ENCODE measurements at places on chromosomes 12 and 14.

GRCh38 chr14:38528582-38528981, 272.7 kb upstream of the CLEC14A start:
- DNase-seq = no peak

- DNase-seq = no peak
These were observed 425.7 kb upstream of the PRICKLE1 start for GRCh38 chr12:43015090-43015737.

- peak; percentile 65 for DNase-seq
These were observed 804 bp downstream of the GAPDH start for GRCh38 chr12:6534945-6535696.

DNA sequence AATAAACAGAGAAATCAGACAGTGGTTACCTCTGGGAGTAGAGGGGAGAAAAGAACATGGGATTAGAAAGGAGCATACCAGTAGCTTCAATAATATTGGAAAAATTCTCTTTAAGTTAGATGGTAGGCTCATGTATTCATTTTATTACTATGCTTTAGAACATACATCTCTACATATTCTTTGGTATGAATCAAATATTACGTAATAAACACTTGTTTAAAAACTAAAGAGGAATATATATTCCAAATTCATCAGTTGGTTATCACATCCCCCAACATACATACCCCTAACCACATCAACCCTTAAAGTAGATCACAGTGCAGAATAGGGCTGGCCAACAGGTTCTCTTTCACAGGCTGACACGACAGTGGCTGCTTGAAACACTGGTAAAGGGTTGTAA, 5.6 kb downstream of the RPAP3 start:
- DNase-seq = no peak

GRCh38 chr14:23360496-23360895, 4.5 kb downstream of the EFS start:
- DNase-seq = no peak

- DNase-seq = no peak
These were observed 215.8 kb upstream of the DIO2 start for GRCh38 chr14:80427101-80427500.

DNA sequence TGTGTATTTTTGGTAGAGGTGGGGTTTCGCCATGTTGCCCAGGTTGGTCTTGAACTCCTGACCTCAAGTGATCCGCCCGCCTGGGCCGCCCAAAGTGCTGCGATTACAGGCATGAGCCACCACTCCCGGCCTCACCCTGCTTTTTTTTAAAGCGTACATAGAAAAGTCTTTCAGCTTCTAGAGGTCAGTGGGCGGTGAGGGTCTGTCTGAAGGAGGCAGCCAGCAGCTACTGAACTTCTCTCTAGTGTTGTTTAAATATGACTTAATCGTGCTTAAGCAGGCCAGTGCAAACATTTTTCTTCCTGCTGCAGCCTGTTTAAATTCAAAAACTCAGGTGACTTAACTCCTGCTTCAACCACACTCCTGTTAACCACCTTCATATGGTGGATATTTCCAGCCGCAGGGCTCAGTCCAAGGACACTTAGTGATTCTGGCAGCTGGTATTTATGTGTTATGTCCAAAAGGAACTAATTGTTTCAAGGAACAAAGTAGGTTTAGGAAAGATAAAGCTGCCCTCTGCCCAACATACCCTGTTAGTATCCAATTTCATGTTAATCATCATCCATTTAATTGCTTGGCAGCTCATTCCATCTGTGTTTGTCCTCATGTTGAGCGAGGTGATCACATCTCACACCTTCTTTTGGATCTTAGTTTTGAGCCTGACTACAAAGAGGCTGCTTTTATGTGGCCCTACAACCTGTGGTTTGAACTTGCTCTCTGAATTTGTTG, 2.0 kb downstream of the PRKAB1 start:
- no peak for DNase-seq

DNA sequence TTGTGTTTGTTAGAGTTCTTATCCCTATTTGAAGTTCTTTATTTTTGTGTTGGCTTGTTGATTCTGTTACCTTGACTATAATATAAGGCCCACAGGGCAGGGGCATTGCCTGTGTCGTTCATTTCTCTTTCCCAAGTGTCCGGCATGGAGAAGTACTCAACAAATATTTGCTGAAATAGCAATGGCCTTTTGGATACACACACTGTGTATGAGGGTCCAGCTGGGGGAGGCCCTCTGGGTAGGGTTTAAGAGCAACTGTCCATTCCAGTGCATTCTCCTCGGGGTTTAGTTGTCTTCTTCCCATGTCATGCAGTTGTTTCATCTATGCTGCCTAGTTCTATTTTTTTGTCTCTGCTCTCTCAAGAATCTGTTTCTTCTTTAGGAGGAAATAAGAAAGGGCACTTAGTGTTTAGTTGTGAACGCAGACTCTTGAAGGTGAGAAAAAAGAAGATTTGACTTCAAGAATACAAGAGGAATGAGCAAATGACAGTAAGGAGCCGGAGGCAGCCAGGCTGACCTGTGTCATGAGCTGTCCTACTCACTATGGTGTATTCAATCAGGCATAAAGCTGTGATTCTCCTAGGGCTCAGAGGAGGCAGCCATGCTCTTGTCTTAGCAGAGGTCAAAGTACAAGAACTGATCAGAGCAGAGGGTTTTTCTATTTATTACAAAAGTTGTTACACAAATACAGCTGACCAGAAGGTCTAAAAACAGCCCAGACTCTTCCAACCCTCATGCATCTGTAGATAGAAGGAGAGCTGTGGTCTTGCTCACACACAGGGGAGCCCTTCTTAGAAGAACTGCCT, 10.2 kb downstream of the ERG28 start:
- DNase-seq = no peak

DNA sequence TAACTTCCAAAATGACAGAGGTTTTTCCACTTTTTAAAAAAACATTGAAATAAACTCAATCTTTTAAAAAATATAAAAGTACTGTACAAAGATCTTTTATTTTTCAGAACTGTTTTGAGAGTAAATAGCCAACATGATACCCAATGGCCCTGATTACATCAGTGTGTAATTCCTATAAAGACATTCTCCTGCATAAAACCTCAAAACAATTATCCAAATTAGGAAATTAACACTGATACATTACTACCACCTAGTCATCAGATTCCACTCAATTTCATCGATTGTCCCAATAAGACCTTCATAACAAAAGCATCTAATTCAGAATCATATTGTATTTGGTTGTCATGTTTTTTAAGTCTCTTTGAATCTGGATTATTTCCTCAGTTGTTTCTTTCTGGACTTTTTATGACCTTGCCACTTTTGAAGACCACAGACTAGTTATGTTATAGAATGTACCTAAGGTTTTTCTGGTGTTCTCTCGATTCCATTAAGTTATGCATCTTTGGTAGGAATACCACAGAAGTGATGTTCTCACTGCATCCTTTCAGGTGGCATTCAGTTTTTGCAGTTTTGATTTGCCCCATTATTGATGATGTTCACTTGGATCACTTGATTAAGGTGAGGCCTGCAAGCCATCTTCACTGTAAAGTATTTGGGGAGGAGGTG, 4.0 kb upstream of the YEATS4 start:
- no peak for DNase-seq

All from progenitor cell of endocrine pancreas (in vitro differentiated cells).